ENCODE measurements at places on chromosomes 12 and 14. TPM values are rescaled to one million over a fixed set of nuclear protein-coding genes. Genes with fewer than 3 reads are reported as not detected.

Gene SOAT2
- 1.2 TPM for polyA plus RNA-seq

Gene FGF23
- 0.08 TPM for polyA plus RNA-seq

Gene IGFBP6
- polyA plus RNA-seq = 12.4 TPM

Gene TDRD9
- polyA plus RNA-seq = 3.6 TPM

Gene TSHR
- 0.14 TPM for polyA plus RNA-seq

Gene KLRC1
- 0.42 TPM for polyA plus RNA-seq

Gene HNF1A
- polyA plus RNA-seq = 13.5 TPM

Gene IL31
- polyA plus RNA-seq = not detected

Gene TC2N
- polyA plus RNA-seq = 10.5 TPM

Gene SERPINA3
- 0.19 TPM for polyA plus RNA-seq

Measured in right renal cortex interstitium (tissue), 3 donors.